Activated T-cell treated with anti-CD3 and anti-CD28 coated beads, Interleukin-2, amount 50 U/mL, for 4 hours (primary cell): ENCODE measurements at places on chromosomes 13 and 19. TPM values are rescaled to one million over a fixed set of nuclear protein-coding genes. Genes with fewer than 3 reads are reported as not detected.

DNA sequence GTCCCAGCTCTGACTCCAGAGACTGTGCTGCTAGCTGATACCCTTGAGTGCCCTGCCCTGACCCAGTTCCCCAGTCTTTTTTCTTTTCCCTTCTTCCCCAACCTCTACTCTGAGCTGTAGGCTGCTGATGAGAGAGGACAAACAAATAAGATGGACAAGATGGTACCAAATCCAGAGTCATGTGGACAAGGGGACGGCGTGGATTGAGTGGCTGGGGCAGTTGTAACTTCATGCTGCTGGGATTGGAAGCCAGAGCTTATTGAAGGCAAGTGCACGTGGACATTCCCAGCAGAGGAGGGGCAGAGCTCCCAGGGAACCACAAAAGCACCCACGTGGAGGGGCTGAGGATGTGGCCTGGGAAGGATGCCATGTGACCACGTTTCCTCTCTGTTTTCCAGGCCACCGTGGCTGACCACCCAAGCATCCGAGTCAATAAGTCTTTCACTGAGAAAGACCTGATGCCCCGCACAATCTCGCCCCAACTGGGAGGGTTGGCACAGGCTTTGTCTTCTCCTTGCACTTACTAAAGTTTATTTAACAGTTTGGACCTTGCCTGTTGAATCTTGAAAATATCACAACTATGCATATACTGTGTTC is 323.3 kb upstream of the ZNF507 start:
- no peak for DNase-seq

DNA sequence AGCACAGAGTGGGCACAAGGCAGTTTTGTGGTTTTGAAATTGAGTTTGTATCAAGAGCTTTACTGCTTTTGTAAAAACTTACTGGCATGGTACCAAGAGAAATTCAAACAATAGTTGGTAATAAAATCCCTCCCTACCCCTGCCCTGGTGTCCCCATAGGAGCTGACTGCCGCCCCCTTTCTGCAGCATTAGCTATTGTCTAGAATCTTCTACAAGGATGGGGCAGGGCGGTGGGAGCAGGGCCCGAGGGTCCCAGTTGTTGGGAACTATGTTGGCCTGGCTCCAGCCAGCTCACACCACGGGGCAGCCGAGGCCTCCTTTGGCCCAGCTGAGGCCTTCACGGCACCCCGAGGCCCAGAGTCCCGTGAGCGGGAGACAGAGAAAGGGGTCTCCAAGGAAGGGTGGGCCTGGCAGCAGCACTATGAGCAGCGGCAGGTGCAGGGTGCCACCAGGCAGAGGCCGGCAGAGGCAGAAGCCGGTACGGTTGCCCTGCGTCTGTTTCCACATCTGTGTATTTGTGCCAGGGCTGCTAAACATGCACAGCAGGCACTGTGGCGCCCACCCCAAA is 57.9 kb downstream of the KDM4B start:
- no peak for DNase-seq

C19orf67 gene
- total RNA-seq = 0.48 TPM

DNA sequence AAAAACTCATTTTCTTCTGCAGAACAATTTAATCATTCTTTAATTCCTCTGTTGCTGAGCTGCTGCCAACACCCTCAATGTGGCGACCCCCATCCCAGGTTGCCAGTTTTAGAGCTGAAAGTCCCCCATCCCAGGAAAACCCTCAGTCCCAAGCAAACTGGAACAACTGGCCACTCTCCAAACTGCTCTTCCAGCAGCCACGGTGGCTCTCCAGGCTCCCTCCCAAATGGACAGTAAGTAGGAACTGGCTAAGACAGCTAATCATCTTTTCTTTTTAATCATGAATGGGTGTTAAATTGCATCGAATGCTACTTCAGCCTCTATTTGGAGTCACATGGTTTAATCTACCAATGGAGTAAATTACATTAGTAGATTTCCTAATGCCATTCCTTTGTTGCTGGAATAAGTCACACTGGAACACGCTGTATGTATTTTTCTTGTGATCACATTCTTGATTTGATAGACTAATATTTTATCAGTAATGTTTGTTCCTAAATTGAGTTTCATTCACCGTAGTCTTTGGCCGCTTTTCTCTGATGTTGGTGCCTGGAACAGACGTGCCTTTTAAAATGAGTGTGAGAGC is 33.7 kb upstream of the VSTM2B start:
- no peak for DNase-seq

DNA sequence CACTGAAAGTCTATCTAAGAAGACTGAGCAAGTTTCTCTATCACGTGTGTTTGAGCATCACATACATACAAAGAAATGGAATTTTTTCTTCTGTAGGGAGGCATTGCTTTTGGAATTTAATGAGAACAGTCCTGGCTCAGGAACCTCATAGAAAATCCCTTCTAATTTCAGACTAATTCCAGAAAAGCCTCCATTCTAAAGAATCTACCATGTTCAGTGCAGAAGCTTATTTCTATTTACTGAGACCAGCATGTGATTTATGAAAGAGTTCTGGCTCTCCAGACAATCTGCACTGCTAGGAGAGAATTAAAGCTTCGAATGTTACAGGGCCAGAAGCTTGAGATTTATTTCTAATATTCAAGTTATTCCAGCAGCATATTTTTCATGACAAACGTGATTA is 186.8 kb downstream of the TBC1D4 start:
- no peak for DNase-seq

CNMD gene
- total RNA-seq = not detected

DNA sequence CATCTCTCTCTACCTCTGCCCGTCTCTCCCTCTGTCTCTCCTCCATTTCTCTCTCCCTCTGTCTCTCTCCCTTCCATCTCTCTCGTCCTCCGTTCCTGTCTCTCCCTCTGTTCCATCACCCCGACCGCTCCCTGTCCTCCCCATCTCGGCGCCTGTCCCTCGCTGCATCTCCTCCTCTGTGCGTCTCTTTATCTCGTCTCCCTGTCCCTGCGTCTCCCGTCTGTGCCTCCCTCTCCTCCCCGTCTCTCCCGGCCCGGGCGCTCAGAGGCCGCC is 4.6 kb downstream of the GRIN2D start:
- DNase-seq = no peak

CRTC1 gene
- 7.8 TPM for total RNA-seq

DNA sequence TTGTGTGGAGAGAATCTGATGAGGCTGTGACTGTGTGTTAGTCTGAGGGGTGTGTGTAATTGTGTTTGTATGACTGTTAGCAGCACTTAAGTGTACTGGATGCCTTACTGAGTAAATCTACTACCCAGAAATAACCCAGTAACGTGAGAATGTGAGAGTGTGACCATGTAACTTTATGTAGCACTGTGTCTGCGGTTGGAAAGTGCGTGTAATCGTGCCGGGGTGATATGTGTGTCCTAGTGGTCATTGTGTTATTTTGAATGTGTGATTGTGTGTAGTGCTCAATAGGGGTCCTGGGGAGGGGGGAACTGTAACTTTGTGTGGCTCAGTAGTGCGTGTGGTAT is 550 bp downstream of the ZNF383 start:
- DNase-seq = no peak

ACP7 gene
- not detected for total RNA-seq

- DNase-seq = no peak
Measured at GRCh38 chr13:25172303-25172630, 179 bp upstream of the AMER2 start.

DNA sequence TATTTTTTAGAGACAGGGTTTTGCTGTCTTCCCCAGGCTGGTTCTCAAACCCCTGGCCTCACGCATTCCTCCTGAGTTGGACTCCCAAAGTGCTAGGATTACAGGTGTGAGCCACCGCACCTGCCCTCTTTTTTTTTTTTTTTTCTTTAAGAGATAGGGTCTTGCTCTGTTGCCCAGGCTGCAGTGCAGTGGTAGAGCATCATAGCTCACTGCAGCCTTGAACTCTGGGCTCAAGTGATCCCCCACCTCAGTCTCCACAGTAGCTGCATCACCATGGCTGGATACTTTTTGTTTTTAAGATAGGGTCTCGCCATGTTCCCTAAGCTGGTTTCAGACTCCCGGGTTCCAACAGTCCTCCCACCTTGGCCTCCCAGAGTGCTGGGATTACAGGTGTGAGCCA is 1.5 kb downstream of the KCNJ14 start:
- DNase-seq = no peak

DNA sequence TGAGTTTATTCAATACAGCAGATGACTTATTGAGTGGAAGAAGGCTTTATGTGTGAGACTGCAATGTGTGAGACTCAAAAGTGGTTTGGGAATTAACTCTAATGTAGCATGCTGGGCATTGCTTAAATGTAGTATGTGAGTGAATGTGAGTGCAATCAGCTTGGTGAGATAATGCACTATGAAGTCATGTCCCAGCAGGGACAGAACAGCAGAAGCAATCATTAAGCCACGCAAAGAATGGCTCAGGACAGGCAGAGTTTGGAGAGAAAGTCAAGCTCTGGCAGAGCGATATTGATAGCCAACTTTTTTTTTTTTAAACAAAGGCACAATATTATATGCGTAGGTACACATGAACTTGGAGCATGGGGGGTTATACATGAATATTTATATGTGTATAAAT is 597.7 kb downstream of the GPC6 start:
- DNase-seq = no peak
